ENCODE measurements at places on chromosomes 1 and 21.

DNA sequence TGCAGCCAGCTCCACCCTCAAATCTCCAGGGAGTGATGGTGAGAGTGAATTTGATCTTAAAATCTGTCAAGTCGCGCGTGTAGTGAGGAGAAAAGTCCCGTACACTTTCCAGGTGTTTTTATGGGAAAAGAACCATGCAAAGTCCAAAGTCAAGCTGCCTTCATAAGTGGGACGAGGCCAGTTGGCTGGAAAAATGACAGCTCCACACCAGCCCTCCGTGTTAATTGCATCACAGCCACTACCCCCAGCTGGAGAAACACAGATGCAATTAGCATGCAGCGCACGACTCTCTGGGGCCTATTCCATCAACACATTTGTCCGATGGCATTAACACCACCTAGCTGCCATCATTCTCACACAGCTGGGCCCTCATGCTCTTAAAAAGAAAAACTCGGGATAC is 68.4 kb downstream of the KLHDC7A start:
- no peak for DNase-seq

- no peak for DNase-seq
Observed at GRCh38 chr21:29658177-29658933, 281.4 kb downstream of the GRIK1 start.

- no peak for DNase-seq
Observed at GRCh38 chr1:188672153-188672552, 1805.5 kb downstream of the BRINP3 start.

GRCh38 chr1:237124856-237125462 is 83.0 kb downstream of the RYR2 start:
- DNase-seq, result no peak

- DNase-seq, result no peak
Observed at GRCh38 chr1:1168451-1169411, 4.9 kb upstream of the TTLL10 start.

- DNase-seq, result no peak
Observed at GRCh38 chr1:83810144-83810543, 188.8 kb downstream of the TTLL7 start.

GRCh38 chr1:243542739-243543415 is 287.0 kb downstream of the SDCCAG8 start:
- DNase-seq, result no peak

GRCh38 chr21:21415741-21416140 is 417.5 kb downstream of the NCAM2 start:
- DNase-seq, result no peak

DNA sequence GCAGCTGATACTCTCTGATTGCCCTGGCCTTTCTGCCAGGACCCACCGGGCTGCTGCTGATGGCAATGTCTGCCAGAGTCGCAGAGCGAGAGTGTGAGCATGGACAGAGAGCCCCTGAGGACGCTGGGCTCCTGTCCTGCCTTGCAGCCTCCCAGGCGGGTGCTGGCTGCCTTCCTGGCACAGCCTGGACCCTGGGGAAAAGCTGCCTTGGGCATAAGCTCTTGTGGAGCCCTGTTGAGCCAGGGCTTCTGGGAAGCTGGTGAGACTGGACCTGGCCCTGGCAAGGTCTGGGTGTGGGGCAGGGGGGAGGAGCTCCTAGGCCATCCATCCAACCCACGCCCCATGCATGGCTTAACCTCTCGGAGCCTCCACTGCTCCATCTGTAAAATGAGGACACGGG is 105.8 kb upstream of the WNT4 start:
- DNase-seq, result no peak

DNA sequence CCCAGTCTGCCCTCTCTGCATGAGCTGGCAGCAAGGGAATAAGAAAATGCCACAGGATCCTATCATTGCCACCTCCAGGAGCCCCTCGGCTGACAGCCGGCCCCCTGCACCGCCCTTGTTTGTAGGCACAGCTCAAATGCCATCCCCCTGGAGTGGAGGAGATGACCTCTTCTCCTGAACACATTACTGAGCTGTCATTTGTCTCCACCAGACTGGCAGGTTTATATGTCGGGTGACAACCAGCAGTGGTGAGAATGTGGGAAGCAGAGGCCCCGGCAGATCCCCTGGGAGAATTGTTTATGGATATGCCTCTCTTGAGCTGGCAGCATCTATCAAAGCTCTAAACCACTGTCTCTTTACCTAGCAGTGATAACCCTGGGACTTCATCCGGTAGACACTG is 135.4 kb upstream of the FMN2 start:
- no peak for DNase-seq

GRCh38 chr21:36692835-36693488 is 6.0 kb upstream of the SIM2 start:
- DNase-seq, result no peak

GRCh38 chr1:180947499-180947885 is 34.8 kb downstream of the KIAA1614 start:
- DNase-seq, result no peak

GRCh38 chr1:222026280-222026679 is 284.4 kb upstream of the DUSP10 start:
- no peak for DNase-seq

DNA sequence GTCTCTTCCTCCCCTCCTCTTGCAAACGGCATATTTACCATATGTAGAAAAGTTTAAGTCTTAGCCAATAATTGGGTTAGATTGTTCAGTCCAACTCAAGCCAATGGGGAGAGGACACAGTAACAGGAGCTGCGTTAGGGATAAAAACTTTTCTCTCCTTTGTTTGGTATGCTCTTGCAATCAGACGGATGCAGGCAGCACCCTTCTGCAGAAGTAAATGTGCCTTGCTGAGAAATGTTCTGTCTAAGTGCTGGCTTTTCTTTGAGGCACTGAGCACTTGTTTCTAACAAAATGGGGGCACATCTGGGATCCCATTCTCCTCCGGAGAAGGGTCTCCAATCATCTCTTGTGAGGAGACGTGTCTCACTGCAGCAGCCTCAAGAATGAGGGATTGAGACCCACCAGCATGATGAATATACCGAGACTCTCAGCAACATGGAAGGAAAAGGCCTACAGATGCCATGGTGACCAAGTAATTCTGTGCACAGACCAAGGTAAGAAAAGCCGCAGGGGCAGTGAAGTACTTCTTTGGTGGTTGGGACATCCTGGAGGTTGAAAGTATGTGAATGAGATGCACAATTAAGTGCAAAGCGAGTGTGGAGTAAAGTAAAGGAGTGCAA is 20.7 kb upstream of the GNG4 start:
- no peak for DNase-seq

DNA sequence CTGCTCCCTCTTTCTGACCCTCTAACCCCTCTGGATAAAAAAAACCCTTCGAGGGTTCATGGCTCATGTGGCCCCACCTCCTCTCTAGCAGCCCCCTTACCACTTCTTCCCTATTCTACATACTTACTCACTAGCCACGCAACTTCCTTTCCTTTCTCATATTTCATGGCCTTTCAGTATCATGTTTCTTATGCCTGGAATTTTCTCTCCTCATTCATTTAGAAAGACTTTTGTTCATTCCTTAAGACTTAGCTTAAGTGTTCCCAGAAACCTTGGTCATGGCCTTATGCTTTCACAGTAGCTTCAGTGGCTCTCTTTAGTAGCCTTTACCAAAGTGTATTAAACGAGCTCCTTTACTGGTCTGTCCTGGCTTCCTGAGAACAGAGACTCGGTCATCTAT is 6.1 kb downstream of the ACP6 start:
- DNase-seq, result no peak

DNA sequence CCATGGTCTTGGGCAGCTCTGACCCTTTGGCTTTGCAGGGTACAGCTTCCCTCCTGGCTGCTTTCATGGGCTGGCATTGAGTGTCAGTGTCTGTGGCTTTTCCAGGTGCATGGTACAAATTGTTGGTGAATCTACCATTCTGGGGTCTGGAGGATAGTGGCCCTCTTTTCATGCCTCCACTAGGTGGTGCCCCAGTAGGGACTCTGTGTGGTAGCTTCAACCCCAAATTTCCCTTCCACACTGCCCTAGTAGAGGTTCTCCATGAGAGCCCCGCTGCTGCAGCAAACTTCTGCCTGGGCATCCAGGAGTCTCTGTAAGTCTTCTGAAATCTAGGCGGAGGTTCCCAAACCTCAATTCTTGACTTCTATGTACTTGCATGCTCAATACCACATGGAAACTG is 494.5 kb upstream of the LRRC7 start:
- DNase-seq, result no peak

DNA sequence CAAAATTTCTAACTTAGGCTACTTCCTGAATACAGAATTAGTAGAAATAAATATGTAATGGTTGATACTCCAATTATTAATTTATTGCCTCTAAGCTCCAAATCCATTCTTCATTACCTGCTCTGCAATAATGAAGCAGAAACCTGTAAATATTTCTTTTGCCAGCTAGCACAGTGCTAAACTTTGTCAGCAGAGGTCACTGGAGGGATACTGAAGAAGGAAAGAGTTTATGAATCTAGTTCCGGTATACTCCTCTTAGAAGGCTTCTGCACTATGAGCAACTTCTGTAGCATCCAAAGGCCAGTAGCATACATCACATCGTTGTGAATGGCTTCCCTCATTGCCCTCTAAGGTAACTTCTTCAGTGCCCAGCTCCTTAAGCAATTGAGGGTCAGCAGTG is 81.0 kb upstream of the LHX8 start:
- no peak for DNase-seq

GRCh38 chr21:45468051-45468970 is 63.3 kb downstream of the COL18A1 start:
- no peak for DNase-seq

GRCh38 chr1:174074757-174075156 is 52.6 kb upstream of the RC3H1 start:
- no peak for DNase-seq

GRCh38 chr1:63960326-63960725 is 186.5 kb downstream of the ROR1 start:
- DNase-seq, result no peak

DNA sequence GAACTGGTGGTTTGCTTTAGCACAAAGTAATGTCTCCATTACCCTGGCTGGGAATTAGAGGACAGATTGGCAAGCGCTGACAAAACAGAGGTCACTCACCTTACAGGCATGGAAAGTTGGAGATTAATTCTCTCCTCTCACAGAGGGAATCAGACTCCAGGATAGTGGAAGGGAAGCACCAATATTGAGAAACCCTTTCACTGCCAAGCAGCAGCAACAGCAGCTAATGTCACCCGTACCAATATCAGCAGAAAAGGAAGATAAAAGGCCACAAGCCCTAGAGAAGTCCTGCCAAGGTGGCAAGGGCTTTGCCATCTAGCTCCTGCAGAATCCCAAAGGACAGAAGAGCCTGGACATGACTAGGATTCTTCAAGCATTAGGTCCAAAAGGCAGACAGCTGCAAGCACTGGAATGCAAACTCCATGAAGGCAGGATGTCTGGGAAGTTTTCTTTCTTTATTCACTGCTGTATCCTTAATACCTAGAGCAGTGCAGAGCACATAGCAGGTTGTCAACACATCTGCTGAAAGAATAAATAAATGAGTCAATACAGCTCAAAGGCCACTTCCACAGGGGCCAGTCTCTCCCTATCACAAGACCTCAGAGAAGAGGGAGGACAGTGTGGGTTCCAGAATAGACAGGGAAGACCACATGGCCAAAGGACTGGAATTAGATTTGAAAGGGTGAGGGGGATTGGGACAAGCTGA is 57.2 kb downstream of the ERI3 start:
- no peak for DNase-seq

GRCh38 chr1:46096269-46097148 is 35.9 kb downstream of the PIK3R3 start:
- no peak for DNase-seq

DNA sequence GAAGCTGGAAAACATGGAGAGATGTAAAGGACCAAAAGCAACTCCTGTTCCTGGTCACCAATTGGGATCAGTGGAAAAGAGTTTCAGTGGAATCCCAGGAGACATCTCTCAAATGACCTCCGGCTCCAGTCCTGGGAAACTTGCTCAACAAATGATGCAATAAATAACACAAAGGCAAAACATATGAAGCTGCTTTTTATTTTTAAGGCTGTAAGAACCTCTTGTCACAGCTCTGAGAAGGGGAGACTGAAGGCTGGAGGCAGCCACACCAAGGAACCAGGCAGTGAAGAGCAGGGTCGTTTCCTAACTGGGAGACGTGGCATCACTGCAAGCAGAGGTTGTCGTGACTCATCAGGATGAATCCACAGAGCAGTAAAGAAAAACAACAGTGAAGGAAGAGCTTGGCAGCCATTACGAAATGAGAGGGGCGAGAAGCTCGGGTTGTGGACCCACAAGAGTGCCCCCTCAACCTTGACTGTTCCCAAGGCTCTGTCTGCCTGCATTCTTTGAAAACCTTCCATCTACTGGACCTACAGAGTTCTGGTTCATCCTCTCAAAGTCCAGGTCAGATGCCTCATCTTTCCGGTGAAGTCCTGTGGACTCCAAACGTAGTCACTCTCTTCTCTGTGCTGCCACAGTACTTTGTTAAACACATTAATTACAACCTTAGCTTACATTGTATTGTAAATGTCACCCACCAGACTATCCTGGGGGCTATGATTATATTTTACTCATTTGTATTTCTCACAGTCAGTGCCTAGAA is 32.1 kb downstream of the JAK1 start:
- no peak for DNase-seq

- DNase-seq, result no peak
Observed at GRCh38 chr21:40130476-40130875, 263.2 kb downstream of the PCP4 start.
